Tibial nerve (tissue), 4 donors: ENCODE measurements at places on chromosomes 4 and X. TPM values are rescaled to one million over a fixed set of nuclear protein-coding genes. Genes with fewer than 3 reads are reported as not detected.

HTRA3 gene
- 44.8 TPM for total RNA-seq

GPR173 gene
- total RNA-seq, result 8.1 TPM

PDE6B gene
- total RNA-seq, result 0.98 TPM

DNA sequence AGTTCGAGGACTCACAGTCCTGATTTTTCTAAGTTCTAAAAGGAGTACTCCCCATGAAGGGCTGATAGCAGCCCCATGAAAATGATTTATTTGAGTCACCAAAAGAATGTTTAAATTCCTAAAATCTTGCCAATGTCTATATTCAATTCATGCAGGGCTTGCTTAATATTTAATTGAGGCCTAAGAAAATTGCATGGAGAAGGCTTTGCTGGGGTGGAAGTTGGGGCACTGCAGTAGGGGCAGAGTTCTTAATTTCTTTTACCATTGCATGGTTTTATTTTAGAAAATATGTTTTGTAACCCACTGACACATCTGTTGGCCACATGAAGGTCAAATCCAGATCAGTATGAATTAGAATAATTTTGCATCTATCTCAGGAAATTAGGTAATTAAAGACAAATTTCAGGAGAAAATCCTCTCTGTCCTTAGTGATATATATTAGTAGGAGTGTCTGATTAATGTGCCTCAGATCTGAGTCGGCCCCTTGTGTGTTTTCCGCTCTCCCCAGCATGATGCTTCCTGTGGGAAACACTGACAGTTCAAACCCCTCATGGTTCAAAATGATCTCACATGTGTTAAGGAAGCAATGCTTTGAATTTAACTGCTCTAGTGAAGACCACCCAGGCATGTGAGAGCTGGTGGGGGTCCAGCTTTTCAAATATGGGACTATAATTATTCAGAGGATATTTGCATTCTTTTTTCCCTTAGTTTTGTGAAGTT is 54.0 kb upstream of the EGFL6 start:
- no peak overlapping the region for H3K27ac ChIP-seq
- H3K4me1 ChIP-seq, result no peaks in the 10 kb centered on the region
- no peak overlapping the region for H3K4me3 ChIP-seq
- peaks cover 6% of the 10 kb centered on the region for H3K27me3 ChIP-seq
- no peaks in the 10 kb centered on the region for H3K36me3 ChIP-seq
- DNase-seq, result no peak

GRCh38 chrX:108304210-108304609 is 134.0 kb downstream of the COL4A6 start:
- H3K27me3 ChIP-seq, result peaks cover 16% of the 10 kb centered on the region
- no peaks in the 10 kb centered on the region for H3K36me3 ChIP-seq
- no peaks in the 10 kb centered on the region for H3K4me1 ChIP-seq
- no peak overlapping the region for H3K27ac ChIP-seq
- DNase-seq, result no peak

GRCh38 chrX:75546724-75547511 is 24.1 kb upstream of the ZDHHC15 start:
- DNase-seq, result no peak
- H3K36me3 ChIP-seq, result no peaks in the 10 kb centered on the region
- H3K27ac ChIP-seq, result no peak overlapping the region
- no peaks in the 10 kb centered on the region for H3K27me3 ChIP-seq
- H3K4me3 ChIP-seq, result no peak overlapping the region
- no peaks in the 10 kb centered on the region for H3K4me1 ChIP-seq

GRCh38 chr4:66059556-66059955 is 389.3 kb upstream of the EPHA5 start:
- no peaks in the 10 kb centered on the region for H3K4me1 ChIP-seq
- H3K27me3 ChIP-seq, result no peaks in the 10 kb centered on the region
- H3K27ac ChIP-seq, result no peak overlapping the region
- H3K4me3 ChIP-seq, result no peak overlapping the region
